Hippocampal formation (tissue), 2 donors: ENCODE measurements at places on chromosomes 1 and 21.

DNA sequence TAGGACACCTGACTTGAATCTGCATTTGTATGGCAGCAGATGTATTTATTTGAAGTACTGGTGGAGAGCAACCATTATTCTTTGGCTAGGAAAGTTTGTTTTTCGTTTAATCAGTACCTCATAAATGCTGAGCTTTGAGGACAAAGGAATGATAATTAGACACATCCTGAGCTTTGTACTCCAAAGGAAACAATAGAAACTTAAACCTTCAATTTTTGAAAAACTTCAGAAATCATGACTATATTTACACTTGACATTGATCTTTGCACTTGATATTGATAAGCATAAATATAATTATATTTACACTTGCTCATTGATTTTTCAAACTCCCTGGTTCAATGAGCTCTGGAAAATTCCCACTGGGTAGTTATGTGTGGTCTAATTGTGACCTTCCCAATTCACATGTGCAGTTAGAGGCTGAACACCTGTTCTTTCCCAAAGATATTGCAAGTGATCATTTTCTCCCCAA lies 10.7 kb downstream of the PATJ start:
- no peak for DNase-seq

DNA sequence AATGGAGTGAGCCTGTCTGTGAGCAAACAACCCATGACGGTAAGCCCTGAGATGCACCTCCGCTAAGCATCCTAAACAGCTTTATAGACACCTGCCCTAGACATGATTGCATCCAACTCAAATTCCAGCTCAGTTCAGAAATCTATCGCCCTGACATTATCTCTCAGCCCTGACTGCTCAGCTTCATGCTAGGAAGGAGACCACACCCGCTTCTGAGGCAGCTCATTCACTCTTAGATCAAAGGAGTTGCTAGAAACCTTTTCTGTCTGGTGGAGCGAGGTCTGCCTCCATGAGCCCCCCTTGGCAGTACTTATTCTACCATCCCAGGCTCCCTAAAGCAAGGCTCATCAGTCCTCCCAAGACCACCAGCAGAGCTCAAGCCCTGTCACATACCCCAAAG lies 17.0 kb downstream of the IL10RB start:
- DNase-seq = no peak

GRCh38 chr1:213552045-213552444 lies 435.7 kb upstream of the PROX1 start:
- no peak for DNase-seq

GRCh38 chr1:225777583-225778336 lies at the start of gene SRP9:
TSS of gene SRP9 (plus strand) at chr1:225777826. CDS start at chr1:225777941, 115 bp downstream.
- DNase-seq = peak; percentile 98

DNA sequence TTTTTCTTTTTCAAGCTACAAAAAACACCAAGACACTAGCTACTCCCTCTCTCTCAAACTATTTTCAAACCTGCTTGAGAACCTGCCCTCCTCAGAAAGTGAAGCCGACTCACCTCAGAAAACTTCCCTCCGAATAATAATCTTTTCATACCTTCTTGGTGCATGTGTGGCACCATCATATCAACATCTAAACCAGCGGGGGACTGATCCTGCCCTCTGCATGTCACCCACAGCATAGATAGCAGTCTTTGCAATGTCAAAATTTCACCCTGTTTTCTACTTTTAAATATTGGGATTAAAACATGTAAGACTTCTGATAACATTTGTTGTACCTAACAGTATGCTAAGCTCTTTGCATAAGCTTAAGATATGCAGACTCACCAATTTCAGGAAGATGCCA lies 1260.3 kb downstream of the PLA2G4A start:
- DNase-seq = no peak

DNA sequence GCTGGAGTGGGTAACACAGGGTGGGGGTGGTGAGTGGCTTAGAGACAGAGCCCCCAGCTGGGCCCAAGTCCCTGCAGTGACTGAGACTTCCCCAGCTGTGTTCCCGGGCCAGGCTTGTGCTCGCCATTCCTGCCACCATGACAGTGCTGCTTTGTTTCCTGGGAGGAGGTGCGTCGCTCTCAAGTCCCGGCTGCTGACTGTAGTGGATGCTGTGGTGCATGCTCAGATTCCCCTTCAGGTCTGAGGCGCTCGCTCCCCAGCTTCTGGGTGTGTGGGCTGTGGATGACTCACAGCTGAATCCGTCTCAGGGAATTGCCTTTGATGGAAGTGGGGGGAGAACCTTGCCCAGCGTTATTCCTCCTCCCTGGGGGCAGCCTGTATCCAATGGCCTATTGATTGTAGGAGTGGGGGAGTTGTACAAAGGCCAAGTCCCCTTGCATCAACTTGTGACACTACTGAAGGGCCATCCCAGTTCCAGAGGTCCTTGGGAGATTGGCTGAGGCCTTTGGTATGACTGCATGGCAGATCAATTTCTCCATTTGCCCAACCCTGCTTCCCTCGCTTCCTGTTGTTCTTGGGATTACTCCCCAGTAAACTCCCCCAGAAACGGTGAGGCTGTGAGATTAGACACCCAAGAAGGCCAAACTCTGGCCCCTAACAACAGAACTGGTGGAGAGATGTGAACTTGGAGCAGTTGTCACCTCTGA lies 17.8 kb upstream of the POU3F1 start:
- no peak for DNase-seq

- DNase-seq = no peak
Measured at GRCh38 chr21:17538576-17538975, 25.7 kb downstream of the CXADR start.

GRCh38 chr21:34219334-34220060 lies 144.3 kb upstream of the KCNE2 start:
- no peak for DNase-seq

DNA sequence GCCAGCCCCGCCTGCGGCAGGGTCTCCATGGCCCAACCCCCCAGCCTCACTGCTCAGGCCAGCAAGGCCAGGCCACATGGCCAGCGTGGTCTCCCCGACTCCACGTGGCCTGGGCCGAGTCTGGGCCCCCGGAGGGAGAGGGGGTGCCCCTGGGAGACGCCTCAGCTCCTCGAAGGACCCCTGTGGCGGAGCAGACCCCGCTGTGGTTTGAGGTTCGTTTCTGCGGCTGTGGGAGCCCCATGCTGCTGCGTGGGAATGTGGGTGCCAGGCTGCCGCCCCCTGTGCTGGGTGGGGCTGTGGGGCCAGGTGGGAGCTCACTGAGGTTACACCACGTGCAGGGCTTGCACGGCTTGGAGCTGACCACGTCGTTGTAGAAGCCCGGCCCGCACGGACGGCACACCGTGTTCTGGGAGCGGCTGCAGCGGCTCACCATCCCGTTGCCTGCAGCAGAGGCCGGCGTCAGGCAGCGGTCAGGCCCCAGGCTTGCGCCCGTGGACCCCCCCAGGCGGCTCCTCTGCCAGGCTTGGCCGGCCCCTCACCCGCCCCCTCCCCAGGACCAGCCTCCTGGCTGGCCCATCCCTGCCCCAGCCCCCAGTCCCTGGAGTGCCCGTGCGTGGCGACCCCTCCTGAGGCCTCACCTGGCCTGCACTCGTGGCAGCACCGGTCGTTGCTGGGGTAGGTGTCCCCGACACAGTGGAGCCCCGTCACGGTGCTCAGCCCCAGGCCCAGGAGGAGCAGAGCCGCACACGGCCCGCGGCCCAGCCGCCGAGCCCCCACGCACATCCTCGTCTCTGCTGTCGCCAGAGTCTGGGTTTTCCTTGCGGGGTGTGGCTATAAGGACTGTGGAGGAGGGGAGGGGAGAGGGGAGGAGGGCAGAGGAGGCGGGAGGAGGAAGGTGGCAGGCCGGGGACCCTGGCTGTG lies at the start of gene TNFRSF4:
Gene TNFRSF4, minus strand, starts transcription at position 809 of the 921 bp plus-strand sequence. Its CDS starts 26 bp downstream, at position 783.
- DNase-seq = no peak

- DNase-seq = no peak
Measured at GRCh38 chr1:159071970-159072582, 4.5 kb downstream of the AIM2 start.

DNA sequence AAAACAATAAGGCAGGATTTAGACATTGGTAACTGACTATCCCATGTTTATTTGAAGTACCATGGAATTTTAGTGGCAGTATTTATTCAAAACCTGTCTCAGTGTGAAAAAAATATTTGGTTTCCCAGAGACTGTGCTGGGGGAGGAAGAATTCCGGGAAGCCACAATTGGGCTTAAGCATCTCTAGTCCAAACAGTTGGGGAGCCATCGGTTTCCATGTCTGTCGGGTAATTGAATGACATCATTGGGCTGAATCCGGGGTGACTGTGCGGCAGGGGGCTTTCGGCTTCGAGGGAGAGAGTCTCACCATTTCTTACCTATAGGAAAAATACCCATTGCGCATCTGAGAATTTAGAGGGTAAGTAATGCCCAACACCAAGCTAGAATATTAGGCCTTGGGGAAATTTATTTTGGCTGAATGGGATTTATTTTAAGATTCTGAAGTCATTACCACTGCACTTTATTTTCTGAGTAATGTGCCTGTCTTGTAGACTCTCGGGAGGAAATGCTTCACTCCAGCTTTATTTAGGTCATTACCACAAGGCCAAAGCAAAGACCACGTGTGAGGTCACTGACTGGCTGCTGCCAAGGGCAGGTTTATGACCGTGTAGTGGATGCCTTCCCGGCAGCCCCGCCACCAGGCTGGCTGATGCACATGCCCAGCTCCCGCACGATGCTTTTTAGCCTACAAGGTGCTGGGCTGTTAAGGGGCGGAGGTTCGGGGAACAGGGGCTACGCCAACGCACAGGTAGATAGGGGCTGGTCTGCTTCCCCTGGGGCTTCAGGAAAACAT lies 23.1 kb upstream of the UMODL1 start:
- DNase-seq = peak; percentile 38

DNA sequence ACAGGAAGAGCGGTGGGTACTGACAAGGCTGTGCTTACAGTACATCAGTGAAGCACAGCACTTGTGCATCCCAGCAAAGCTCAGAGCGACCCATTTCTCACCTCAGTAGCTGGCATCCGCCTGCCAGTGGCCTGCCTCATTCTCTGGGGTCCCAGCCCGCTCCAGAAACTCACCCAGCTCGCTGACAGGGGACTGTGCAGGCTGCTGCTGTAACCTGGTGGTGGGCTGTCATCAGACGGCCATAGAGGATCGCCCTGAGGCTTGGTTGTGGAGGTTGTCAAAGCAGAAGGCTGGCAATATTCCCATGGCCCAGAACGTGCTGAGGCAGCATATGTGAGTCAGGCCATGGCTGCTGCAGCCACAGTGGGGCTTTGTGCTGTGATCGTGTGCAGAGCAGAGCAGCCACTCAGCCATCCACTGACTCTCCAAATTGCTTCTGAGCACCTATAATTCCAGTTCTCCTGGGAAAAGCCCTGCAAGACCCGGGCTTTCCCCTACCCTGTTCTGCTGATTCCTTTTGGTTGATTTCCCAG lies 13.6 kb upstream of the GPR137B start:
- DNase-seq = no peak

DNA sequence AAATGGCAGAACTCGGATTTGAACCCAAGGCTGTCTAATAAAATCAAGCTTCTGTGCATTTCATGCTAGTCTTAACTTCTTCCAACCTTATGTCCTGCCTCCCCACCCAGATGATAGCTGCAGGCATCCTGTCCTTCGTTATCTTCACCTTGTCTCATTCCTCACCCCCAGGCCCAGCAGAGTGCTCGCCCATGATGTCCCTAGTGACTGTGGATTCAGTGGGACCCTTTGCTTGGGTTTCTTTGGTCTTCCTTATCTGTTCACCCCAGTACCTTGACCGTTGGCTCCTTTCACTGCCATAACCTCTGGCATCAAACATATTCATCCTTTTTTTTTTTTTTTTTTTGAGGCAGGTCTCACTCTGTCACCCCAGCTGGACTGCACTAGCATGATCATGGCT lies 5.6 kb upstream of the BSDC1 start:
- DNase-seq = no peak

GRCh38 chr21:44279354-44280260 lies 6.1 kb upstream of the AIRE start:
- DNase-seq = no peak

- no peak for DNase-seq
Measured at GRCh38 chr1:172068334-172068733, 227.0 kb downstream of the DNM3 start.

DNA sequence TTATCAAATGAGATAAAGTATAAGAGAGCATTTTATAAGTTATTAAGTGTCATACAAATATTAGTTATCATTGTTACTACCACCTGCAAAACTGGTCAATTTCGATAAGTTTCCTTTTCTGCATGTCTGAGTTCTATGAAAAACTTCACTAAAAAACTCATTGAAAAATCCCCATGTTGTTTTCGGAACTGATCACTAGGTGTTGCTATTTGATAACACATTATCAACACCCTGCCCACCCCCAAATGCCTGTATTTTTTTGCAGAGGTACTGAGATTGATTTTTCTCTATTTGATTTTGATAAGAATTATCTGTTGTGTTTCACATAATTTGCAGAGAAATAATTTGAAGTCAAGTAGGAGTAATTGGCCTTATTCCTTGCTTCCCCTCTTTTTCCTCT lies 22.1 kb upstream of the DISP1 start:
- no peak for DNase-seq

DNA sequence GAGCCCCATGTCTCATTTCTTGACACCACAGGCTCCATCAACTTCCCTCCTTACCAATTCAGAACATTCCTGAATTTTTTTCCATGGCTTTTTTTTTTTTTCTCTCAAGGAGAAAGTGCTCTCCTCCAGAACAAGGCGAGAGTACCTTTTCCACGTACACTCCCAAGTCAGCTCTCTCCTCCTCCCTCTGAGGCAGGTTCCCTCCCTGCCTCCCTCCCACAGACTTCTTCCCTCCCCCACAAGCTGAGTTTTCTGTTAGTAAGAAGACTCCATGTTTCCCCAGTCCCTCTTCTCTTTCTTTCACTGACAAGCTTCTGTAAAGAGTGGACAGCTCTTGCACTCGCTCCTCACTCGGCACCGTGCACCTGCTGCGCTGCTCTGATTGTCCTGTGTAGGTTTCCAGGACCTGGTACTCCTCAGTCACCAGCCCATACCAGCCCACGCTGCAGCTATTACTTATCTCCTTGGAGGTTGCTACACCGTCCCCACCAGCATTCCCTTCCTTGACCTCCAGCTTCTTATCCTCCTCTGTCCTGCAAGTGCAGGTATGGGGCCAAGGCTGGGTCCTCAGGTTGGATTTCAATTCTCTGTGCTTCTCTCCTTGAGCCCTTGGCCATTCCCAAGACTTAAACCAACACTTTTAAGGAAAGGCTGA lies 3.8 kb downstream of the TRAF5 start:
- DNase-seq = no peak

- DNase-seq = no peak
Measured at GRCh38 chr1:170590921-170591705, 59.1 kb downstream of the GORAB start.

- DNase-seq = no peak
Measured at GRCh38 chr1:7640920-7641585, 130.0 kb upstream of the VAMP3 start.

- no peak for DNase-seq
Measured at GRCh38 chr1:155200920-155201319, 6.8 kb downstream of the THBS3 start.

GRCh38 chr21:17693801-17694200 lies 81.1 kb upstream of the BTG3 start:
- DNase-seq = no peak

GRCh38 chr1:223008808-223009207 lies 134.2 kb downstream of the TLR5 start:
- no peak for DNase-seq
